ENCODE measurements at places on chromosomes 7 and 10.

DNA sequence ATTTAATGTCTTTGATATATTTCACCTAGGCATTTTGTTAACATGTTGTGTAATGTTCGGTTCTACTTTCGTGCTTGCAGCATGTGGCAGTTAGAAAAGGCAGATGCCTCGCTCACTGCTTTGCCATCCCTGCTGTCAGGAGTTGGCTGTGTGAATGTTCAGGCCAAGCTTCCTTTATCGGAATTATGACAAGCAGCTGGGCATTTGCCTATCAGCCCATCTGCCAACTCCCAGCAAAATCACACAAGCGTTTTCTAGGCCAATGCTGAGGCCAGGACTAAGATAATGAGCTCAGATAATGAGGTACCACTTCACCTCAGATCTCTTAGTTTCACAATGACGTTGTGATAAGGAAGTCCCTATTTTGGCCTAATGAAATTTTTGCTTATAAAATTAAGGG, 212.7 kb upstream of the FAM3C start:
- no peak for DNase-seq

DNA sequence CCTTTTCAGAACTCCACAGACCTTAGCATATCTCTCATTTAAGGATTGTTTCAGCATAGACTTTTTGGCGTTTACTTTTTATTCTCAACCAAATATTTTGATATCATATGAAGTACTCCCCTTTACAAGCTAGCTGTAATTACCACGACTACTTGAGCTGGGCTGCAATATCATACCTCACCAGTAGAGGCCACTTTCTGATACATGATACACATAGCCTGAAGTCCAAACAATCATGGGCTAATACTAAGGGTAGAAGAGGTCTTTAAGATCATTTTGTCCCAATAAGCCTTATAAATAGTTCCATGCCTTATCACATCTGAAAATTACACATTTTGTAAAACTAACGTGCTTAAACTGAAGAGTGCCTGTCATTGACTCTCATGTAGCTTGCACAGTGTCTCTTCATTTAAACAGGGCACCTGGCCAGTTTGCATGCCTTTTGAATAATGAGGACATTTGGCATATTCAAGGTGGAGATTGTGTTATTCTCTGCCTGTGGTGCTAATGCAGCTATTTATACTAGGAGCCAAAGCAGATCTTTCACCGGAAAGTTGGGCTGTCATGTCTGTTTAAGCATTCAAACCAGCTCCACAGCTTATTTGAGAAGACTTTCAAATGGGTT, 403.7 kb upstream of the ZMIZ1 start:
- no peak for DNase-seq

DNA sequence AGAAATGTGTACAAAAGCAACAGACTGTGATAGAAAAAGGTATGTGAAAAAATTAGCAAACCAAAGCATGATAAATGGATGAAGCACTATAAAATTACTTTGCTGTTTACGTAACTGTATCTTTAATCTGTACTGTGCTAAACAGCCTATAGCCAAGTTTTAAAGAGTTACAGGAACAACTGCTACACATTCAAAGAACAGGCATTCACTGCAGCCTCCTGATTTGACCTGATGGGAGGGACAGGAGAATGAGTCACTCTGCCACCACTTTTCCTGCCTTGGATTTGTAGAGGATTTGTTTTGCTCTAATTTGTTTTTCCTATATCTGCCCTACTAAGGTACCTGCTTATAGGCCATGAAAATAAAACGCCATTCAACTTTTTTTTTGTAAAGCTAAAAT, 116.1 kb downstream of the FANK1 start:
- DNase-seq, result no peak

GRCh38 chr10:66555061-66555460, 370.8 kb upstream of the LRRTM3 start:
- no peak for DNase-seq

DNA sequence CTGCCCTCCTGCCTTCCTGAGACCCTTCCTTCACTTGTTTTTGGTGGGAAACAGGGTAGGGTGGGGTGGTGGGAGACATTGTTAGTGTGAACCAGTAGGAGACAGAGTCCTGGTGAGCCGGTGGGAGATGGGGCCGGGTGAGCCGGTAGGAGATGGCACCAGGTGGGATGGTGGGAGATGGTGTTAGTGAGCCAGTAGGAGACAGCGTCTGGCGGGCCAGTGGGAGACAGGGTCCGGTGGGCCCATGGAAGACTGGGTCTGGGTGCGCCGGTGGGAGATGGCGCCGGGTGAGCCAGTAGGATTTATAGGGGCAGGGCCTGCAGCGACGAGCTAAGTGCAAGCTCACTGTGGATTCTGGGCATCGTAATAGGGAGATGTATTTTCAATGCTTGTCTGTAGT, 116.8 kb downstream of the TRRAP start:
- no peak for DNase-seq

DNA sequence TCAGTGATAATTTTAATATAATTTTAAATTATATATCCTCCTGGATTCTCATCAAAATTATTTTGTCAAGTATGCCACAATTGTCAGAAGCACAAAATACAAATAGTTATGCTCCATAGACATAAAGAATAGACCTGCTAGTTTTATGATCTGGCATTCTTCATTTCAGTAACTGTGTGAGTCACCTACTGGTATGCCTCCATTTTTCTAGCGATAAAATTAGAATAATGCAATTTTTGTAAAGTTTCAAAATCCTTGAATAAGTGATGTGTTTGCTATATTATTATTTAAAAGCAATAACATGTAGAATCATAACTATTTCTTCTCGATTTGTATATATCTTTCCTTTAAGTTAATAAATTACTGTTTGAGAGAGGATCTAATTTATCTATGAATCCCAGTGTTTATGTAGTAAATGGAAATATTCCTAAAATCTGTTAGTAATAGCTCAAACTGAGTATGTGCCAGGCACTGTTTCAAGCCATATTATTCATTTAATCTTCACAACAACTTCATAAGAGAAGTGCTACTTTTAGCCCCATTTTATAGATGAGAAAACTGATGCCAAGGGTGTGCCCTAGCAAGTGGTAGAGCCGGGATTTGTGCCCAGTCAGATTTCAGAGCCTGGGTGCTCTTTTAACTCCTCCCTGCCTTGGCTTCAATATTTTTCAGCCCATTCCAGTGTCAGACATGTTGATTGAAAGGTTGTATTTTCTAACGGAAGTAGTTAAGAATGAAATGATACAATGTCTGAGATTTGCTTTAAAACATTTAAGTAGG, 38.4 kb downstream of the NET1 start:
- no peak for DNase-seq

GRCh38 chr10:68103901-68104300, 5.4 kb upstream of the MYPN start:
- DNase-seq, result no peak

GRCh38 chr7:79091661-79092060, 361.8 kb downstream of the MAGI2 start:
- no peak for DNase-seq

DNA sequence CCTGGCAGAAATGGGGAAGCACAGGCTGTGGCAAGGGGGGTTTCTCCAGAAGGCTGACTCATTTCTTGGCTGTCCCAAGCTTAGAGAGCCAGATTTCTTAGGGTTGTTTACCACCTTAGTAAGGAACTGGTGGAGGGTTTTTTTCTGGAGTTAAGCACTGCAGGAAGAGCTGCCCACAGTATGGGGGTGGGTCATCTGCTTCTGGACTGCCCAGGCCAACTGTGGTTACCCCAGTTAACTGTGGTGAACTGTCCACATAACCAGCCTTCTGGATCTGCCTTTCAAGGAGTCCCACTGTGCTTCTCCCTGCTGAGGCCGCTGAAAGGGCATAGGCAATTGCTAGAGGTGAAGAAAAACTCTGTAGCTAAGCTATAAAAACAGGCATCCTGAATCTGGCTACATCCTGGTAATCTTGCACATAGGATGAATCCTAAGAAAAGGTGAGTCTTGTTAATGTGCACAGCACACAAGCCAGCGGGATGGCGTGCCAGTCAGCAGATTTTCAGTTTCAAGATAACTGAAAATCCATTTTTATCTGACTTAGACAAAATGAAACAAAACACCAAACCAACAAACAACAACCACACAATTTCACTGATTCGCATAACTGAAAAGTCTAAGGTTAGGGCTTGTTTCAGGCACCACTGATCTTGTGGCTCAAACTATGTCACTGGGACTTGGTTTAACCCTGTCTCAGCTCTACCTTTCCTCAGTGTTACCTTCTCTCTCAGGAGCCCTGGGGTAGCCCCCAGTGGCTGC, 21.6 kb upstream of the TSPAN33 start:
- no peak for DNase-seq

- DNase-seq, result no peak
These were observed 182.8 kb downstream of the TCERG1L start for GRCh38 chr10:131128731-131129130.

DNA sequence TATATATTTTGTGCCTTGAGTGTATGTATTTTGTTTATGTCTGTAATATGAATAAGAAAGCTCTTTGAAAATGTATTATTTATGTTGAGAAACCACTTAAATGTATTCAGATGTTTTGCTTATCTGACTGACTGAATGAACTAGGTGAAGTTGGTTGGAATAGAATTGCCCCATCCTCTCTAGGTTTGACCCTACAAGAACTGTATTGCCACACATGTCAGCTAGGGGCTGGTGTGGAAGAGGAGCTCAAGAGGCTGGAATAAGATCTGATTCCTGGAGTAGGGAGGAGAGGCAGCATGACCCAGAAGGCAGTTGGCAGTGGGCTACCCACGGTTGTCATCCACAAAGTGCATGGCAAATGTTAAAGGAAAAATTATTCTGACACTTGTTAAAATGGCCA, 9.1 kb downstream of the SSMEM1 start:
- no peak for DNase-seq

- no peak for DNase-seq
These were observed 1.4 kb downstream of the SOSTDC1 start for GRCh38 chr7:16463949-16464715.

GRCh38 chr10:115092258-115092554, 959 bp upstream of the ATRNL1 start:
- DNase-seq, result no peak
